ENCODE measurements at places on chromosomes 1 and 21.

DNA sequence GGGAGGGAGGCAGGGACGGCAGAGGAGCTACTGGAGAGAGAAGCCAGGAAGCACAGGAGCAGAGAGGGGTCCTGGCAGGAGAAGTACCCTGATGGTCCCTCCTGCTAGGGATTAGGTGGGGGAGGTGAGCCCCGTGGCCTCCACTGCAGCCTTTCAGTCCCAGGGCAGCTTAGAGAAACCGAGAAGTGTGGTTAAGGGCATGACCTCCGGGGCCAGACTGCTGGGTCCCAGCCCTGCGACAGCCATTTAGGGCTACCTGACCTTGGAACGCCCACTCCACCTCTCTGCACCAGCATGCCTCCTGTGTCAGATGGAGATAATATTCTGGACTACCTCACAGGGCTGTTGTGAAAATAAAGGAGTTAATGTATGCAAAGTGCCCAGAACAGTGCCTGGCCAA is 47.4 kb downstream of the KCNN3 start:
- no peak for DNase-seq

DNA sequence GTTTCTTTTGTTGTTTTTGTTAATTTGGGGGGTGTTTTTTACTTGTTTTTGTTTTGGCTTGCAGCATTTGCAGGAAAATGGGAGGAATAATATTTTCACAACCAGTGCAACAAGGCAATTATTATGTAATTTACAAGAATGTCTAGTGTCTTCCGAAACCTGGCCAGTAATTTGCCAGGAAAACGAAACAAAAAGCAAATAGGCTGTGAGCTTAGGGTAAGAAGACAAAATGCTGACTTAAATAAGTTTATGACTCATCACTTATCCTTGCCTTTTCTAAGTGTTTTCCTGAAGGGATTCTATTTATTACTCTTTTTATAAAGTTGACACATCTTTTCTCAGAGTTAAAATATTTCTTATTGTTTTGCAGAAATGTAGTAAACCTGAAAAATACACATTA is 49.8 kb downstream of the KCNT2 start:
- DNase-seq, result no peak

DNA sequence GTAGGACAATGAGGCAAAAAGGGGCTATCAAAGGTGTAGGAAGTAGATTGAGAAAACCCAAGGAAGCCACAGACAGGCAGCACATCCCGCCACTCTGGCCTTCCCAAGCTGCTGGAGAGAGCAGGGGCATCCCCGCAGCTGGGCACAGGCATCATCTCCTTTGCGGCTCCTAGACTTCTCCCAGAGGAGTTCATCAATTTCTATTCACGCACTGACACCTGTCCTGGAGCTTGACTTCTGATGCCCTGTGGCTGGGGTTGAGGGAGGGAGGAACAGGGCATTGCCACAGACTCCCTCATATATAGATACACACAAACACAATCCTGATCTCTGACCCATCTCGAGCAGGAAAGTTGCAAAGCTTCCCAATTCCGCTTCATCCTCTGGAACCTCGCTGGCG is 1.9 kb upstream of the TFAP2E start:
- no peak for DNase-seq

DNA sequence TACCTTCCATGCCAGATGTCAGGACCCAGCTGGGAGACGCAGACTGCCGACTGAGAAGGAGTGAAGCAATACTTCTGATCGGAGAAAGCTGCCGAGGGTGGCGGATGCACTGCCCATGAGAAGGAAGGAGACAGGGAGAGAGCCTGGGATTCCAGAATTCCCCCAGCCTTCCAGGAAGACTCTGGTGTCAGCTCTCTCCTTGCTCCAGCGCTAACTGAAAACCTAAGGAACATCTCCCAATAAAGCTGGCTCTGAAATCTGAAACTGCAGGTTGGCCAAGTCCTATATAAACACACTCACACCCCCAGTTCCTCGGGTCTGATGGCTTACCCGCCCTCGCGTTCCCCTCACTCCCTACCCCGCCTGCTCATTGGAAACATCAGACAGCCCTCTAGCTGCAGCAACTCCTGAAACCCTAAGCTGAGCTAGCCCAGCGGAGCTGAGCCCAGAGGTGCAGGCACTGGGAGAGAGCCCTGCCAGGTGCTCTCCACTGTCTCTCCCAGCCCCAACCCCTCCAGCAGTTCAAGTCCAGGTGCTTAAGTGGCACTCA is 52.3 kb downstream of the PLEKHA6 start:
- DNase-seq, result no peak

DNA sequence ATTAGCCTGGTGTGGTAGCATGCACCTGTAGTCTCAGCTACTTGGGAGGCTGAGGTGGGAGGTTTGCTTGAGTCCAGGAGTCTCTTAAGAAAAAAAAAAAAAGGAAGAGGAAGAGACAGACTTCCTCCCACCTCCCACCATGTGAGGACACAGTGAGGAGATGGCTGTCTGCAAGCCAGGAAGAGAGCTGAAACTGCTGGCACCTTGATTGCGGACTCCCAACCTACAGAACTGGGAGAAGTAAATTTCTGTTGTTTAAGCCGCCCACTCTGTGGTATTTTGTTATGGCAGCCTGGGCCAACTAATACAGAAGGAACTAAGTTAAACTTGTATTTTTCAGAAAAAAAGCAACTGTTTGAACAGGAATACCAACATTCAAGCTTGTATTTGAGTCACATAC is 21.7 kb downstream of the DOP1B start:
- no peak for DNase-seq

DNA sequence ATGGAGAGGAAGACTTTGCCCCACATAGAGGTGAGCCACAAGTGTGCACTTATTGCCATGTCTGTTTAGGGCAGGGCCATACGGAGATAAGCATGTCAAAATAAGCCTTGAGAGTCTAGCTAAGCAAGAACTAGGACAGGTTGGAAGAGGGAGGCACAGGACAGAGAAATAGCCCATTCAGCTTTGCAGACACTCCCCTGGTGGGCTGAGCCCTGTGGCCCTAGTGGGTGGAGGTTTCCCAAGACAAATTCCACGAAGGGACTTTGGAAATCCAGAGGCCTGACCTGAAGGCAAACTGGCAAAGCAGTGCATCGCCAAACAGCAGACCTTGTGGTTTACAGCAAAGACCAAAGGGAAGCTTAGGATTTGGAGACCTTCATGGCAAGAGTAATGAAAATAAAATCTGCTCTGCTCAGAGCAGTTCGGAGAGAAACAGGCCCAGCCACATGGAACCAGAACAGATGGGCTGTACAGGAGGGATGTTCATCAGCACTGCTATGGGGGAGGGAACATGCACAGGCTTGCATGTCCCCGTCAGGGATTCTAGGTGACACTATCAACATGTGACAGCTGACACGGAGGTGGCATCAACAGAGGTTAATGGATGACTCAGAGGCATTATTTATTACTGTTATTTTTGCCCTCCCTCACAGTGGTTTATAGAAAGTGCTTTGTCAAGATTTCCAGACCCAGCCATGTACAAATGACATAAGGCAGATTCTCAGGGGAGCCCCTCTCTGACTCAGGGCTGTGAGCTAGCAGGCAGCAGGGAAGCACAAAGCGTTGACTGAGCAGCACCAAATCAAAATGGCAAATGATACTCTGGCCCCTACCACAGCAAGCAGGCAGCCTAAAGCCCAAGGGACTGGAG is 90.1 kb upstream of the IRF2BP2 start:
- no peak for DNase-seq

DNA sequence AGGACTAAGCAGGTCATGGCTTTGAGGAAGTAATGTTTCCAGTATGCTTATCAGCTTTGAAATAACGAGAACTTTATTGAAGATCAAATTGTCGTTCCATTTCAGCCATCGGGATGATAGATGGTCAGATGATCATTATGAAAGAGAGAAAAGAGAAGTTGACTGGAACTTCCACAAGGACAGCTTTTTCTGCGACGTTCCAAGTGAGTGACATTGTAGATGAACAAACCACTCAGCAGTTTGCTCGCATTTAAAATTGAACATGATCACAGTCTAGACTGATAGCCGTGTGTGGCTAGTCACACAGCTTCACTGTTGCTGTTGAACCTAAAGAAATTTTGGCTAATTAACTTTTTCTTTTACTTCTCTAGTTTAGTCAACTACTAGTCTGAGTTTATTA is 151.1 kb downstream of the TLR5 start:
- no peak for DNase-seq

GRCh38 chr1:184644771-184645170 is 109.9 kb downstream of the EDEM3 start:
- no peak for DNase-seq

GRCh38 chr1:156226116-156226538 is 13.3 kb downstream of the PMF1 start:
- peak; percentile 15 for DNase-seq

GRCh38 chr1:58983633-58984245 is 199.9 kb upstream of the JUN start:
- DNase-seq, result no peak

DNA sequence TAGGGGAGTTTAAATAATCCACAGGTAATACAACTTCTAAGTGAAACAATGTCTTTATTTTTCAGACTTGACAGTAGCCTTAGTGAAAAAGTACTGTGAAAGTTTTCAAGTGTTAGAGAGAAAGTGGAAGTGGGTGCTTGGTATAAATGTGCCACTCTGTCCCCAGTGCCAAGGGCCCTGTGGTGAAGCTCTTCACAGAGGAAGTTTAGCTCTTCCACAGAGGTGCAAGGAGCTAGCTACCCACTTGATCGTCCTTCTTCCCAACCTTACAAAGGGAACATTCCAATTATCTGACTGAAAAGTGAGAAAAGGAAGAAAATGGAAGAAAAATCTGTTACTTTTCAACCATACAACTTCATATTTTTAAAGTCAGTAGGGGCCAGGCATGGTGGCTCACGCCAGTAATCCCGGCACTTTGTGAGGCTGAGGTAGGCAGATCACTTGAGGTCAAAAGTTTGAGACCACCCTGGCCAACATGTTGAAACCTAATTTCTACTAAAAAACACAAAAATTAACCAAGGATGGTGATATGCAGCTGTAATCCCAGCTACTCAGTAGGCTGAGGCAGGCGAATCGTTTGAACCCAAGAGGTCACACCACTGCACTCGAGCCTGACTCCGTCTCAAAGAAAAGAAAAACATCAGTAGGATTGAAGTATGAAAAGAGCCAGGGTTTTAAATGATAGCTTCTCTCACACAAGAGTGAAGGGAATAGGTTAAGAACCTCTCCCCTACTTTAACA is 41.0 kb upstream of the PTPRC start:
- DNase-seq, result peak; percentile 35

- no peak for DNase-seq
These were observed 81.4 kb upstream of the TLR5 start for GRCh38 chr1:223224465-223224864.

DNA sequence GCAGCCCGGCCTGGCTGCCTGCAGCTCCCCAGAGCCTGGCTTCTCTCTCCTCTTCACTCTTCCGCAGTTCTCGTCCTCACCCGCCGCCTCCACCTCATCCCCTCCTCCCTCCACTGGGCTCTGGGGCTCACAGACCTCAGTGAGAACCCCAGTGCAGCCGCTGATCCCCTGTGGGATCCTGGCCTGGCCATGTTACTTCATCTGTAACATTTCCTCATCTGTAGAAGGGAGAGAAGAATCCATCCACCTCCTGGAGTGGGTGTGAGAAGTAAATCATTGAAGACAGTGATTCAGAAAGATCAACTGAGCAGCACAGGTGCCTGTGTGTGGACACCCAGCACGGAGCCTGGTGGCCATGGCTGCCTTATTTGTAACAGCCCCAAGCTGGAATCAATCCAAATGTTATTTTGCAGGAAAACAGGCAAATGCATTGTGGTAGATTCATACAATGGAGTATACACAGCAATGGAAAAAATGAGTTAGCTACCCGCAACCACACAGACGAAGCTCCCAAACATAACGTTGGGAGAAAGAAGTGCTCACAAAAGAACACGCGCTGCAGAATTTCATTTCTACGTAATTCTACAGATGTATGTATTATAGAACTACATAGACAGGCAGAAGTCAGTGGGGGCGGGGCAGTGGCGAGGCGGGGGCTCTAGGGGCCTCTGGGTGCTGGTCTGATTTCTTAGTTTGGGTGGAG is 8.7 kb downstream of the LAPTM5 start:
- no peak for DNase-seq

DNA sequence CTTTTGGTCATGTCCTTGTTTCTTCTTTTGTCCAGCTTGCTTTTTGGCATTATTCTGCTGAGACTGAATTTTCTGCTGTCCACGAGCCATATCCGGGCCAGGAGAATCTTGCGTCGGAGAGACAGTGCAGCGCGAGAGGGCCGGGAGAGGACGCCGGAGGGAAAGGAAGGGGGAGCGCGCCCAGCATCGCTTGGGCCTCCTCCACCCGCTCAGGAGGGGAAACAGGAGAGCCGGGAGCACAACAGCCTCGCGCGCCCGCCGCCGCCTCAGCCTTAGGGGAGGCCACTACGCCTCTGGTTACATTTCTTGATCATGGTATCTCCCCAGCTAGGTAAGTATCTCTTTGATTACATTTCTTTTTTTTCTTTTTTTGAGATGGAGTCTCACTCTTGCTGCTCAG is 7.4 kb upstream of the DEGS1 start:
- peak; percentile 58 for DNase-seq

DNA sequence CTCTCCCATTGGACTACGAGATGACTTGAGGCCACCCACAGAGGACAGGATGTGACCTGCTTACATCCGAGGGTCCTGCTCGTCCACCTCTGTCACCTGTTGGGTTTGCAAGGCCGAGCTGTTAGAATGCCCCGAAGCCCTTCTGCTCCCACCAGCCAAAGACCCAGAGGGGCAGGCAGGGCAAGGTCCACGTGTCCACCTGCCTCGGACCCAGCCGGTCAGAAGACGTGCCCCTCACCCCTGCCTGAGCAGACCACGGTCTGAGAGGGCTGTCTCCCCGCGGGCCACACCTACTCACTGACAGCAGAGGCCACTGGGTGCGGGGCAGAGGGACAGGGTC is 30.3 kb upstream of the TRAPPC10 start:
- no peak for DNase-seq

DNA sequence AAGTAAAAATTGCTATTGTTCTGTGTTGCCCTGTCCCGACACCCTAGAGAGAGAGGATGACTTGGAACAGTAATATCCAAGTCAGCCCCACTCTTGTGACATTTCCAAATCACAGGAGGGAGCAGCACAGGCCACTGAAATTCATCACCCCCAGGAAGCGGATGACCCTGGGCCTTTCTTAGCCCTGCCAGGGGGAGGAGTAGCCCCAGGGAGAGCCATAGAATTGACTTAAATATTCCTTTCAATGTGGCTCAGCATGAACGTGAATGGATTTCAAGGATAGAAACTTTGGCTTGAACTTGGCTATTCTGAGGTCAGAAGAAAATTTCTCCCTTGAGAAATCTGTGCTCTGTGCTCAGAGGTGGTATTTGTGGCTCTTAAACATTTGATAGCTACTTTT is 80.6 kb downstream of the CENPF start:
- DNase-seq, result no peak

GRCh38 chr1:230750576-230750975 is 3.4 kb downstream of the CAPN9 start:
- DNase-seq, result no peak

- DNase-seq, result peak; percentile 36
These were observed 19.5 kb downstream of the HYI start for GRCh38 chr1:43434256-43434655.

- no peak for DNase-seq
These were observed 76.0 kb downstream of the GPATCH2 start for GRCh38 chr1:217554849-217555248.

GRCh38 chr1:16276302-16277030 is 39.5 kb upstream of the CPLANE2 start:
- no peak for DNase-seq

DNA sequence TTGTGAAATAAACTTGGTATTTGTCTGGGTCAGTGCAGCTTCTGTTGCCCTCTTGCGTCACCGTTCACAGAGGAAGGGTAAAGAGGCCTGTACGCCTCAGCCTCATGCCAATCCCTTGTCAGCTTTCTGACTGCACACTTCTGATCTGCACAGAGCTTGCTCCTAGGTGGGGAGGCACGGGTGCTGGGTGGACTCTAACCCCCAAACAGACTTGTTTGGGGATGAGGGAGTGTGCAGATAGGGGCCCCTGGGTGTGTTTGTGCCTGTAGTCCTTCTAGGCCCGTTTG is 803 bp upstream of the B4GALT2 start:
- DNase-seq, result peak; percentile 39

All from aorta (tissue), 5 donors.